ENCODE measurements at places on chromosomes 2 and 18. TPM values are rescaled to one million over a fixed set of nuclear protein-coding genes. Genes with fewer than 3 reads are reported as not detected.

PJVK gene
- total RNA-seq = 1.7 TPM

AP1S3 gene
- total RNA-seq = 2.7 TPM

SLC4A3 gene
- 1.8 TPM for total RNA-seq

GPR155 gene
- total RNA-seq = 30.4 TPM

GAD1 gene
- total RNA-seq = not detected

NRP2 gene
- 3.4 TPM for total RNA-seq

All from suprapubic skin (tissue), 4 donors.